ENCODE measurements at places on chromosomes 2 and 18. TPM values are rescaled to one million over a fixed set of nuclear protein-coding genes. Genes with fewer than 3 reads are reported as not detected.

The ITGB6 gene
- not detected for polyA plus RNA-seq

The ZNF532 gene
- 28.0 TPM for polyA plus RNA-seq

The ERBB4 gene
- polyA plus RNA-seq: 4.9 TPM

The PPP1R1C gene
- 2.3 TPM for polyA plus RNA-seq

The M1AP gene
- polyA plus RNA-seq: 8.3 TPM

The RPL31 gene
- 1,327 TPM for polyA plus RNA-seq

The RAB6C gene
- polyA plus RNA-seq: not detected

The KIAA2012 gene
- polyA plus RNA-seq: 0.13 TPM

The ASPRV1 gene
- polyA plus RNA-seq: not detected

The CRYGC gene
- not detected for polyA plus RNA-seq

The TMEM17 gene
- 47.7 TPM for polyA plus RNA-seq

The MREG gene
- 21.9 TPM for polyA plus RNA-seq

The YPEL5 gene
- 244 TPM for polyA plus RNA-seq

The SERPINB7 gene
- not detected for polyA plus RNA-seq

The COL6A3 gene
- polyA plus RNA-seq: 0.03 TPM

The TNP1 gene
- not detected for polyA plus RNA-seq

The DCC gene
- polyA plus RNA-seq: 2.2 TPM

The SP140 gene
- polyA plus RNA-seq: not detected

The EMILIN2 gene
- not detected for polyA plus RNA-seq

The VWA3B gene
- polyA plus RNA-seq: 0.04 TPM

The HOXD12 gene
- polyA plus RNA-seq: not detected

The PARD3B gene
- 2.1 TPM for polyA plus RNA-seq

The CXCR4 gene
- polyA plus RNA-seq: 6.1 TPM

The NTSR2 gene
- polyA plus RNA-seq: 1.7 TPM

The CRYGD gene
- 0.42 TPM for polyA plus RNA-seq

The RAB6D gene
- 1.7 TPM for polyA plus RNA-seq

The IL1RL2 gene
- 1.1 TPM for polyA plus RNA-seq

The TRABD2A gene
- 3.2 TPM for polyA plus RNA-seq

All from Purkinje cell (primary cell).